T47D (cell line): ENCODE measurements at places on chromosomes 12 and 14.

DNA sequence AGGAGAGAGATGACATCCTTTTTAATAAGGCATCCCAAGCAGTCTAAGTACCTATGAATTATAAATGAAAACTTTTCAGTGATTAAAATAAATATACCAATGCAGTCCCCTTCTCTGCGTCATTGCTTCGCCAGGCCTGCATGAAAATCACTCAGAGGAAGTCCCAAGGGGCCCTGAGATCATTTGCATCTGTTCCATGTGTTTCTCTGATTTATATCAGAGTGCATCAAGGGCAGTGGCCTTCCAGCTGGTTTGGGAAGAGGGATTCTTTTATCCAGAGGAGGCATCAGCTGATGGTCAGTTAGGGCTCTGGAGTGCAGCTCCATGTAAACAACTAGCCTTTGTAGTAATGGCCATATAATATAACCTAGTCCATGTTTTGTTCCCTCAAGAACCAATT is 210.1 kb downstream of the RGS6 start:
- DNase-seq = no peak

GRCh38 chr12:121762269-121762668 is 31.2 kb downstream of the RHOF start:
- no peak for DNase-seq

GRCh38 chr14:34111953-34112352 is 161.1 kb upstream of the EGLN3 start:
- no peak for DNase-seq

GRCh38 chr12:81089412-81089811 is 11.5 kb downstream of the ACSS3 start:
- no peak for DNase-seq

GRCh38 chr12:47852096-47852571 is 32.4 kb upstream of the HDAC7 start:
- no peak for DNase-seq

DNA sequence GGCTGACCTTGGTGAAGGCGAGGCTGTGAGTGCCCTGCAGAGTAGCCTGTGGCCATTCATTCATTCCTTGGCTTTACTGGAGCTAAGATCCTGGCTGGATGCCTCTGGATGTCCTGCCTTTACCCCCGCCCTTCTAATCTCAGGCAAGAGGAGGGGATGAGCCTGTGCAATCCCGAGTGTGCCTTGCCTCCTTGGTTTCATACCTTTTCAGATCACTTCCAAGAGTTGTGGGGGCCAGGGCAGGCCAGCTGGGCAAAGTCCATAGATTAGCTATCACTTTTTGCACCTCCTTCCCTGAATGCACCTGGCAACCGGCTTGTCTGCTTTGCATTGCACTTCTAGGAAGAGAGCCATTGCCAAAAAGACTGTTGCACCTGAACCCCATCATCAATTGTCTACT is 1.5 kb downstream of the VRTN start:
- no peak for DNase-seq

DNA sequence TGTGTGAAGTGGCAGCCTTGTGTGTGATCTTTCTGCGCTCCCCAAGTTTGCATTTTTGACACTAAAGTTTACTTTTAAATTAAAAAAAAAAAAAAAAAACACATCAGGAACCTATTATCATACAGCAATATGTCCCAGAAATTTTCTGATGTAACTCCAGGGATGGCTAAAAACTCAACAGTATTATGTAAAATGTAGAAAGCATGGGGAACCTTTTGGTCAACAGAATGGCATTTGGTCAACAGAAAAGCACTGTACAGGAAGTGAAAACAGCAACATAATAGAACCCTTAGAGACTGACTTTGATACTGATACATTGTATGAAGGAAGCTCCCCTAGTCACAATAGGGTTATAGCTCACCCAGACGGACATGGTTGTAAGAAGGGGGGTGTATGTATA is 224.3 kb downstream of the ITPR2 start:
- DNase-seq = no peak

- DNase-seq = no peak
These were observed 97.5 kb downstream of the LRRC74A start for GRCh38 chr14:76923431-76924370.

DNA sequence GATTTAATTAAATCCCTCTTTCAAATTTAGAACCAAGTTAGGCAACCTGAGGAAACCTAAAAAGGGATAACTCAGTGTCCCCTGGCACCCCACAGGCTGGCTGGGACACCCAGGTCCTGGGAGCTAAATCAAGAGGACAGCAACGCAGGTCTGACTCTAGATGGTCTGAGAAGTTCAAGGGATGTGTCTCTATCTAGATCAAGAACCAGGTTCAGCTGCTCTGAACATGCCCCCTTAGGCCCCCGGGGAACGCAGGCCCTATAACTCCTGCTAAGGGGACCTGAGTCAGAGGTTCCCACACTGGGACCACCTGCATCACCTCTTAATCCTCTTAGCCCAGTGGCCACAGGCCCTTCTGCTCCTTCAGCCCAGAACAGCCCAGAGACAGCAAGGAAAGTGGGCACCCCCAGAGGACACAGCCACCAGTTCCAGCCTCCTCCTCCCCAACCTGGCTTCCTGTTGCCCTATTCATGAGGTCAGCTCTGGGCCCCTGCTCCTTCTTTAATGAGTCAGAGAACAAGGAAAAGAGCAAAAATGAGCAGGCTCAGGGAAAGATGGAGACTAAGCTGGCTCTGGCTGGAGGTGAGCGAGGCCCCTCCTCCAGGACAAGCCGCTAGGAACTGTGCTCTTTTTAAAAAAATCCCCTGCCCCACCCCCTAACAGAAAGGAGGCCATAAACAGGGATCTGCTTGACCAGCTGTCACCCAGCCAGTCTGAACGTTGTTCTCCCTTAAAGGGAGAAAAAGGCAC is 10.8 kb downstream of the PITPNM2 start:
- DNase-seq = no peak

DNA sequence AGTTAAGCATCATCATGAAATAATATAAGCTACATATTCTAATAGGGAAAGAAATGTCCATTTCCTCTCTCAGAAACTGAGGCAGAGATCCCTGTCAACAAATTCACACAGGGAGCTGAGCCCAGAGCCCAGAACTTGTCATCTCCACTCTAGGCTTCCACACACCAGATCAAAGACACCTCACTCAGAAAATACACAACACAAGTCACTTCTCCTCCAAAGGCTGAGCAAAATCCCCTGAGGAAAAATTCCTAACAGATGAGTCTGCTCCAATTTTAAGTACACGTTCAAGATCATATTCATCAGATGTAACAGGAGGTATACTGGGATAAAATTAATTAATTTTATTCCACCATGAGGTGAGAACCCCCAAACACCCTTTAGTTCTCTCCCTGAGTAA is 227.3 kb downstream of the DPF3 start:
- peak; percentile 40 for DNase-seq

DNA sequence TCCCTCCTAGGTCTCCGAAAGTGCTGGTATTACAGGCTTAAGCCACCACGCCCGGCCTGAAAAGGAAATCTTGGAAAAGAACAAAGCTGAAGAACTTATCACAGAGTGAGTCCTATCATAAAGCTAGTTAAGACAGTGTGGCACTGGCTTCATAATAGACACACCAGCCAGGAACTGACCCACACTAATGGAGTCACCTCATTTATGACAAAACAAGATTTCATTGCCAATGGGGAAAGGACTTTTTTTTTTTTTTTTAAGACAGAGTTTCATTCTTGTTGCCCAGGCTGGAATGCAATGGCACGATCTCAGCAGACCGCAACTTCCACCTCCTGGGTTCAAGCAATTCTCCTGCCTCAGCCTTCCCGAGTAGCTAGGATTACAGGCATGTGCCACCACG is 15.7 kb downstream of the KDM2B start:
- DNase-seq = no peak

DNA sequence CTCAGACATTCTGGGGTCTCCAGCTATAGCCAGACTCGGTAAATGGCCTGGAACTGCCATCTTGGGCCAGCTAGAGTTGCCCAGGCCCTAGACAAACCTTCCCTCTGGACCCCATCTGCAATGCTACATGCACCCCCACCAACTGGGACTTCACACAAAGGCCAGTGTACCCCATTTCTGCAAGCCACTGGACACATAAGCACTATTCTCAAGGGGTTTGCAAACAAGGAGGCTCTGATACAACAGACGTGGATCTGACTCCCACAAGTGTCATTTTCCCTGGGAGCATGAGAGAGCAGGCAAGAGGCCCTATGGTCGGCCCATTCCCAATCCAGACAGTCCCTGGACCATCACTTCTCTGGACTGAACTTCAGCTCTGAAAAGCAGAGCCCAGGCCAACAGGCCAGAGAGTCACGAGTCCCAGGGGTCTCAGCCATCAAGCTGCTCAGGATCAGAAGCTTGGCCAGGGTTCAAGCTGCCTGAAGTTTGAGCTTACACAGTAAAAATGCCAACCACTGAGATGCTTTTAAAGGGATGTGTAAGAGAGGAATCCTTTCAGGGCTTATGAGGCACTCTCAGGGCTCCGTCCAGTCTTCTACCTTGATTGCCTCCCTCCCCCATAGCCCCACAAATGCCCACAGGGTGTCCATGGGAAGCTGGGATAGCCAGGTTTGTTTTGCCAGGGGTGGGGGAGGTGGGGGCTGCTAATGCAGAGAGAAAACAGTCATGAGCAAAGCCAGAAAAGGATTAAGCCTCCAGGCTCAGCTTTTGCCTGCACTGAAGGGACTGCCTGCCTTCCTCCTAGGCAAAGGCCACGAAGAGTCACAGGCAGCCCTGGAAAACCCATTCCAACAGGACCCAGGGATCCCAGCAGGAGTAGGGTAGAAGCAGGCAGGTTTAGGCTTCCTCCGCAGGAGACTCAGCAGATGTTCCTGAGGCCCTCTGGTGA is 31.7 kb upstream of the PNMA1 start:
- no peak for DNase-seq

DNA sequence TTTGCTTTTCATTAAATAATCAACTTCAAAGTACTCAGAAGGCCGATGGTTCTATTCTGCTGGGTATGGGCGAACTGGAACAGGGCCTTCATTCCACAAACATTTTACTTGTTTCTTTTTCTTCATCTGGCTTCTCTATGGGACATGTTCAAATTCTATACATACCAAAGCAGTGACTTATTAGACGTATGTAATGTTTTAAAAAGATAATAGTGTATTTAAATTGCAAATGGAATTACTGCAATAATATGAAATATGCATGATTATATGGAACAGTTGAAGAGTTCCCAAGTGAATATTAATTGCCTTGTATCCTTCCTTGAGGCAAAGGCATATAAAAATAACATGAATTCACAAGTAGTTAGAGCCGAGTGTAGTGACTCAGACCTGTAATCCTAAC is 75.5 kb downstream of the FAR2 start:
- no peak for DNase-seq

DNA sequence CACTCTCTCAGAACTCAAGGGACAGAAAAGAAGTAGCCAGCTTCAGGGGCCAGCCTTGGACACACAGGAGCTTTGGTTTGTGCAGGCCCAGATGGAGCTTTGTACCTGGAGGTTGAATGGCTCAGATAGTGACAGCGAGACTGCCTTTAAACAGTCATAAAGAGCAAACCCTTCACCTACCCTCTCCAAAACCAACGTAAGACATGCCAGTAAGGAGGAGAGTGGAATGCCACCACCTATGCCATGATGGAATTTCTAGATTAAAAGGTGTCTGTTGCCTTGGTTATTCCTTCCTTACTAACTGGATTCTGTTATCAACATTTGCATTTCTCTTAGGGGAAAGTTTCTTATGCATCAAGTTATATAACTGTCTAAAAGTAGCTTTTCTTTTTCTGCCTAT is 98.1 kb downstream of the EML1 start:
- no peak for DNase-seq

DNA sequence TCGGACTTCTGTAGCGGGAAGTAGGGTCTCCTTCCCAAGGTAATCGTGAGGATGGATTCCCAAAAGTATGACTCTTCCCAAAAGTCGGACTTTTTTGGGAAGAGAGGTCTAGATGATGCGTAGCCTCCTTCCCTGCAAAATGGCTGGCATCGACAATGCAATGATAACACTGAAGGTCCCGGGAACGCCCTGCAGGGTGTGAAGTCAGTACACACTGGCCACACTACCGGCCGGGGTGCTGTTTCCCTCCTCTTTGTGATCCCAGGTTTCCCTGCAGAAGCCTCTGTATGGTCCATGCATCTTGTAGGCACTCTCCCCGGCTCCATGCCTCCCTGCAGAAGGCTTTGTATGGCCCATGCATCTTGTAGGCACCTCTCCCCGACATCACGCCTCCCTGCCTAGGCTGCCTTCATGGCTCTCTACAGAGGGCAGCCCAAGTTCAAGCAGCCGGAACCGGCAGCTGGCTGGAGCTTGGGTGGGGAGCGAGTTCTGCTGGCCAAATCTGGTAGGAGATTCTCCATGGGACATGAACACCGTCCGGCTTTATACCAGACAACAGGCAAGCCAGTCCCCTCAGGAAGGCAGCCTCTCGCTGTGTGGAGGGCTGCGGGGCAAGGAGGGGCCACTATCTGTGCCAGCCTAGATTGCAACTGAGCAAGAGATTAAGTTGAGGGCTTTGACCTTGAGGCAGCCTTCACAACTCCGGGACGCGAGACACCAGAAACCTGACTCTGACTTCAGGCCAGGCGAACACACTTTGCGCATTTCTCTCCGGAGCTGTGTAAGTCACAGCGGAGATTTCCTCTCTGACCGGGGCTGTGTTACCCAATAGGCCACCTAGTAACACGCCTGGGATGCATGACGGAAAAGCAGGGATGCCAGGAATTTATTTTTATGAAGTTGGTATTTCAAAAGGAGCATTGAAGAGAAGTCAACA is 23.5 kb downstream of the FZD10 start:
- no peak for DNase-seq

- DNase-seq = peak; percentile 55
These were observed 8.5 kb upstream of the SYNE3 start for GRCh38 chr14:95524706-95525512.

GRCh38 chr12:120677765-120678473 is 9.0 kb upstream of the MLEC start:
- DNase-seq = no peak

DNA sequence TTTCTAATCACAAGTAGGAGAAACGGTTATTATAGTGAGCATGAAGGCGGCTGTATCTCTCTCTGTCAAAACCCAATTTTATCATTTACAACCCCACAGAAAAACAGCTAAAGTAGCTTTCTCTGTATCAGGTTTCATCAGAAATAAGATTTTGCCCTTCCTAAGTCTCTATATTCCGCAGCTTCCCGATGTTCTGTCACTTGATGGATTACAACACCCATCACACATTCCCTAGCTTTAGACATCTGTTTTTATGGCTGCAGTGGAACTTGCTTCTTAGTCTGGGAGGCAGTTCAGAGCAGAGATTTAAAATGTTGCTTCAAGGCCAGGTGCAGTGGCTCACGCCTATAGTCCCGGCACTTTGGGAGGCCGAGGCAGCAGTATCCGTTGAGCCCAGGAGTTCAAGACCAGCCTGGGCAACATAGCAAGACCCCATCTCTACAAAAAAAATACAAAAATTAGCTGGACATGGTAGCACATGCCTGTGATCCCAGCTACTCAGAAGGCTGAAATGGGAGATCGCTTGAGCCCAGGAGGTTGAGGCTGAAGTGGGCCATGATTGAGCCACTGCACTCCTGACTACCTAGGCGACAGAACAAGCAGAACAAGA is 27.6 kb upstream of the FOXN3 start:
- DNase-seq = no peak

GRCh38 chr12:117079487-117079886 is 19.7 kb downstream of the TESC start:
- no peak for DNase-seq

GRCh38 chr14:59284059-59284458 is 95.6 kb downstream of the DAAM1 start:
- DNase-seq = no peak

GRCh38 chr12:38823738-38824137 is 81.7 kb downstream of the CPNE8 start:
- DNase-seq = no peak
